GM12865 (cell line): ENCODE measurements at places on chromosomes 4 and X.

DNA sequence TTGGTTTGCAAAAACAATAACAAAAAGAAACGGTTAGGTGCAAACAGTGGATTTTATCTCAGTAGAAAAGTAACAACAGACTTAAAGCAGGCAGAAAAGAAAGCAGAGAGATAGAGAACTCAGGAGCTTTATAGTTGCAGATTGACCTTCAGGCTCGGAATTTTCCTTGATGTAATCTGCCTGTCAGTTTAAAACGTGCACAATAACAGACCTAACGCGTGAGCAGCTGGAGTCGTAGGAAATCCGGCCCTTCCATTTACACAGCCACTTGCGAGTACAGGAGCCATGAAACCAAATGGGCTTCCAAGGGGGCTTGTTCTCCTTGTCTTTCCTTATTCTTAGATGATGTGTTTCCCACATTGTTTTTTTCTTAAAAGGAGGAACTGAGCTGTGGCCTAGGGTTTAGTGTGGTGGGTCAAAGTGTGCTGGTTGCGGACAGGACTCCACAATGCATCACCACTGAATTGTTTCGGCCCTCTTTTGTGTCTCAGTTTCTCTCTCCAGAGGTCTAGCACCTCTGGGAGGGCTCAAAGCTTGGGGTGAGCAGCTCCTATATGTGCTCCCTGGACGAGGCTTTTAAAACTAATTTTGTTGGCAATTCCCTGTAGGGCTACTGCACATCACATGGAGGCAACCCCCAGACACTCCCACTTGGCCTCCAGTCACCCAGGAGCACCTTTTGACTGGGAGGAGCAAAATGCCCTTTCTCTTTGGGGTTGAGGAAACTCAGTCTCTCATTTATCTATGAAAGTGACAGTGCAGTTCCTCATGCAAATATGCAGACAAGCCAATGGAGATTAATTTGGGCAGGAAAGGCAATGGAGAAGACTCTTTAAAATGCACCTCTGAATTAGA is 13.9 kb upstream of the MPP1 start:
- DNase-seq = peak; percentile 21

- DNase-seq = no peak
These were observed 11.6 kb downstream of the FGA start for GRCh38 chr4:154578919-154579318.

- no peak for DNase-seq
These were observed 41.0 kb upstream of the PITX2 start for GRCh38 chr4:110663738-110664444.

- peak; percentile 61 for DNase-seq
These were observed 867 bp downstream of the TIFA start for GRCh38 chr4:112284662-112285411.

DNA sequence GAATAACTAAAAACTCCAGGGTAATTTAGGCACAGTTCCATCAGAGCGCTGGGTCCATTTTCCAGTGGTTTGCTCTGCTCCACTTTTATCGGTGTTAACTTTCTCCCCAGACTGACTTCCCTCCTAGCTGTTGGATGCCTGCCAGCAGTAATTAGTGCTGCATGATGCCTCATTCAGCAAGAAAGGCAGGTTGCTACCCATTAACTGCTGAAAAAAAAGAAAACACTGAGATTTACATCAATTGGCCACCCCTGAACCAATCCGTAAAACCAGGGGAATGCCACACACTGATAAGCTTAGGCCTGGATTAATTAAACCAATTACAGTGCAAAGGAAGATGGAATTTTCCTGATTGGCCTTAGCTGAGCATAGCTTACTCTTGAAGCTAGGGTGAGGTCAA is 182.4 kb upstream of the CXXC4 start:
- no peak for DNase-seq

GRCh38 chrX:148593146-148593545 is 92.7 kb downstream of the AFF2 start:
- DNase-seq = no peak

- DNase-seq = no peak
These were observed 20.3 kb upstream of the DYNLT3 start for GRCh38 chrX:37867536-37868153.

DNA sequence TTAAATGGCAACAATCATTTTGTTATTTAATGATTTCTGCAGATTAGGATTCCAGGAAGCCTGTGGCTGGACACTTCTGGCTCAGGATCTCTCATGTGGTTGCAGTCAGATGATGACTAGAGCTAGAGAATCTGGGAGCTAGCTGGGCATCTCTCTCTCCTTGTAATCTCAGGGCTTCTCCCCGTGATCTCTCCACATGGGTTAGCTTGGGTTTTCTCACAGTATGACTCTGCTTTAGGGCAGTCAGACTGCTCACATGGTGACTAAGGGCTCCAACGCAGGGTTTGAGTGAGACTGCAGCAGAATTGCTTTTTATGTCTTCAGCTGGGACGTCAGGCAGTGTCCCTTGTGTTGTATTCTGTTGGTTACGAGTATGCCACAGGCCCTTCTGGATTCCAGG is 361.4 kb downstream of the CBLL2 start:
- no peak for DNase-seq

GRCh38 chr4:46684041-46684440 is 225.0 kb downstream of the COX7B2 start:
- no peak for DNase-seq

DNA sequence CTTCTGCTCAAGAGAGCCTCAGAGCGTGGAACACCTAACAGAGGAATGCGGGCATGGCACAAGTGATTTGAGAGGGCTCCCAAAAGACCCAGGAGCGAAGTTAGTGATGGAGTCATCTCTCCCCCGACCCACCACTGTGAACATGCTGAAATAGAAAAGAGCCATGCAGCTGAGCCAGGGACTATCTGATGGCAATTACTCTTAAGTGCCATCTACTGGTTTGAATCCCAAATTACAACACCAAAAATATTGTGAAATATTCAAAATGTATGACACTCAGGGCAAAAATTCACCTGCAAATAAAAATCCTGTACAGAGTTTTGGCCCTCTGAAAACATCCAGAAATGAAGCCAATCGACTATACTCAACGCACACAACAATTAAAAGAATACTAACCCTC is 2038.9 kb upstream of the ADGRL3 start:
- DNase-seq = no peak

- DNase-seq = no peak
These were observed 33.8 kb downstream of the OTUD6A start for GRCh38 chrX:70096052-70096451.

DNA sequence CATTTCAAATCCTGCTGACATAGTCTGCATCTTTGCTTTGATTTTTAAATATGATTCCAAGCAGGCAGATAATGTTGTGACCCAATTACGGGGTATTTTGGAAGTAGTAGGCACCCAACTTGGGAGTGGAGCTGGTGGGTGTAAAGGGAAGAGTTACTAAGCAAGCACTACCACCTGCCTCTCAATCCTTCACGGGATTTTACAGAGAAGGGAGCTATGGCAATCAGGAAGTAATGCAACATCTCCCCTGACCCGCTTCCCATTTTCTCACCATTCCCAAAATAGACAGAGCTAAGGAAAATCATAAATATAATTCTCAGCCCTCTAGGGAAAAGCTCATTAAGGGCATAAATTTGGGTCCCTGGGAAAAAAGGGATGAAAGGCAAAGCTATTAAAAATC is 9.2 kb downstream of the APBB2 start:
- DNase-seq = no peak

GRCh38 chrX:2689773-2690666 is 1.1 kb upstream of the CD99 start:
- no peak for DNase-seq

DNA sequence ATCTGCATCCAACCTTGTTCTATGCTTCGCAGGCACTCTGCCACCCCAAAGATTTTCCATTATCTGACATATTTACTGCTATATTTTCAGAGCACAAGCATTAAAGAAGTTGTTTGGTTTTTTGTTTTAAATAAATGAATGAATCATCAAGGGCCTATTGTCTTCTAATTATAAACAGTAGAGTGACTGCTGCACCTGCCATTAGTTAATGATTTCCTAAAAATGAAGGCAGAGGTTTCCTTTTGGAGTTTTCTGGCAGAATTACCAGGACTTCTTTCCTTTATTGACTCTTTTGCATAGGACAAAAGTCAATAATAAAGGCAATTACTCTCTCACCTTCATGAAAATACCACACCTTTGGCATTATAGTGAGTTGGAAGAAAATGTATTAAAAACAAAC is 238.1 kb downstream of the INPP4B start:
- no peak for DNase-seq

DNA sequence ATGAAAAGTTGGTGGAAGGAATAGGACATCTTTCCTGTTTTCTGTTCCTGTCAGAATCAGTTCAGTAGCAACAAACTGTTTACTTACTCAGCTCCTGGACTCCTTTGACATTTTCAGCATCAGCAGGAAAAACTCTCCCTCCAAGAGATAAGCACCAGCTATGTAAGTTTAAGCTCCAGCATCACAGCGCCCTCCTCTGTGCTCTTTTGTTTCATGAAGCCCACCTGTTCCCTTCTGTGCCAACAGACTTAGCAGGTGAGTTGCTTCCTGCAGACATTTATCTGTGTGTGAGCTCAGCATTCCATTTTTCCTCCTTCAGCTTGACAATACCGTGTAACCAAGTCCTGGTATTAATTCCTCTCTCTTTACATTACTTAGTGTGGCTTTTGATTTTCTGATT is 644.1 kb upstream of the AGA start:
- DNase-seq = no peak

GRCh38 chr4:158285429-158286216 is 75.3 kb downstream of the TMEM144 start:
- no peak for DNase-seq

DNA sequence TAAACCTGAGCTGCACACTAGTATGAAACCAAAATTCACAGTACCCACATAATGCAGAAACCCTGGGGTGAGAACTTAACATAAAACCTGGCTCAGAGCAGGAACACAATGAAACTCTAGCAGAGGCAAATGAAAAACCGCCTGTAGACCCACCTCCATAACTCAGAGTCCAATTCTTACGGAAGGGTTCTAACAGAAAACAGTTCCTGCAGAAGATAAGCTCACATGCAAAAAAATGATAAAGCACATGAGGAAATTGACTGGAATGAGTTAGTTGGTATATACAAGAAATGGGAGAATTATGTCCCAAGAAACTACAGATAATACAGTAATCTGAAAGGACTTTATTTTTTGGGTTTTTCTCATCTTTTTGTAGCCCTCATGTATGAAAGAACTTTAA is 14.7 kb downstream of the RTL9 start:
- no peak for DNase-seq

DNA sequence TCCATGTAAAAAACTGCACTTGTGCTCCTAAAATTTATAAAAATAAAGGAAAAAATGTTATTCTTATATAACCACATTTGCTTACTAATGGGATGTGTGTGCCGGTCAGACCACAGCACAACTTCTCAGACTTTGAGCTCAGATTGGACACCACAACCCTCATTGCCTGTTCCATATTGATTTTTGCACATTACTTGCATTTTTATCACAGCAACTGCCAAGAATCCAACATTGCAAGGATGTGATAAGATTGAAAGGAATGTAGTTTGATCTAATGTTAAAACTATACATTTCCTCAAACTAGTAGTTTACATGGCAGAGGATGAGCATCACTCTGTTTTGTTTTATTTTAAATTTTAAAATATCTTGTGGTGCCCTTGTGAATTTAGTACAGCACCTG is 227.8 kb downstream of the KDR start:
- no peak for DNase-seq

DNA sequence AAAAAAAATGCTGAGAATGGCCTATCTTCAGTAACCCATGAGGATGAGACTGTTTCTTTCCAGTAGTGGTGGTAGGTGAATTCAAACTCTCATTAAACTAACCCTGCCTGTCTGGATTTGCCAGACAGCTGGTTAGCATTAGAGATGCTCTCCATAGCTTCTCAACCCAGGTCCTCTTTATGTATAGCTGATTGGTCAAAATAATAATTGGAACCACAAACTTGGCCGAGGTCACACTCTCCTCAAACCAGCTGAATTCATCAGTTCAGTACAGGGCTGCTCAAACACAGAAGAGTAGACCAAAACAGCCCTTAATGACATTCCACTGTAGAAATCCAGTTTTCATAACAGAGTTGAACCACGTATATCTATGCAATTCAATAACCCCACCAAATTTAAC is 85.3 kb downstream of the HCCS start:
- no peak for DNase-seq

DNA sequence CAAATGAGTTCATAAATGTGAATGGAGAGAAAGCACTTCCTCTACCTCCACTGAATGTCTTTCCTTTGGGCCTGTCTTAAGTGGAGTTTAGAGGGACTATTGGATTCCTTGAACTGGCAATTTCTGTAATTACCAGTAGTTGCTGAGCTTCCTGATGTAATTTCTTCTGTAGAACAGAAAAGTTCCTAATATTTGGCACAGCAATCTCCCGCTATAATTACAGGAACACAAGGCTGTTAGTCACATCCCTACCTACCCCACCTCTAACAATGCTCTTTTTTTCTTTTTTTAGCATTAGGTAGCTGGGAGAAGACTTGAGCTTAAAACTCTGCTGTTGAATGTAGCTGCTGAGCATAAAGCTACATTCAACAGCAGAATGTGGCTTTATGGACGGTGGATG is 24.8 kb upstream of the RBPJ start:
- DNase-seq = no peak

GRCh38 chrX:43850629-43851028 is 31.6 kb downstream of the MAOB start:
- DNase-seq = no peak

DNA sequence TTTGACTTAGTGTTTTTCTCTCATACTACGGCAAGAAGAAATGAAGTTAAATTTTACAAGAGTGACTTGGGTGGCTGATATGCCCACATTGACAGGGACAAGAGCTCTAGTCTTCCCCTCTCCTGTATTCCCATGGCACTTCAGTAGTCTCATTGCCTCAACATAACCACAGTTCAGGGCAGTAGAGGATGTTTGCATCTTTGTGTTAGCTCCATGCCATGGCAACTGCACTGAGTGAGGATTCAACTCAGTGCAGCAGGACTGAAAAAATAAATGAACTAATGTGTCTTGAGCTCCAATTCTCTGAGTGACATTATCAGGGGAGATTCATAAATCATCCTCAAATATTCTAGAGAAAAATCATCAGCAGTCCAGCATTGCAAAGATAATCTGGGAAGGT is 78.8 kb downstream of the TET2 start:
- DNase-seq = no peak

DNA sequence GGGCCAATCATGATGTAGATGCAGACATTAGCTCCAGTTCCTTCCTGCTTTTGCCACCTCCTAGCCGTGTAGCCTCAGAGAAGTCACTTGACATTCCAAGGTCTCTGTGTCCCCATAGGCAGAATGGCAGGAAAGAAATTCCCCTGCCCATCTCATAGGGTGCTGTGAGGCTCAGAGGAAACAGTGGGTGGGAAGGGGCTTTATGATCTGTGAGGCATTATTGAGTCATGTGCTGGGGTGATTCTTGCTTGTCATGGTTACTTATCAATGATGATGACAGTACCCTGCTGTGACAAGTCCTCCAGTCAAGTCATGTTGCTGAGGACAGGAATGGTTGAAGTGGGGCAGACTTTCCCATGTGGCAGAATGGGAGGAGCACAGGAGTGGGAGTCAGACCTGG is 63.7 kb downstream of the MSX1 start:
- DNase-seq = no peak

GRCh38 chrX:112696481-112696880 is 16.7 kb upstream of the LHFPL1 start:
- DNase-seq = no peak
